ENCODE measurements at places on chromosomes 4 and X.

- DNase-seq = no peak
These were observed 15.1 kb downstream of the LNX1 start for GRCh38 chr4:53576071-53576617.

DNA sequence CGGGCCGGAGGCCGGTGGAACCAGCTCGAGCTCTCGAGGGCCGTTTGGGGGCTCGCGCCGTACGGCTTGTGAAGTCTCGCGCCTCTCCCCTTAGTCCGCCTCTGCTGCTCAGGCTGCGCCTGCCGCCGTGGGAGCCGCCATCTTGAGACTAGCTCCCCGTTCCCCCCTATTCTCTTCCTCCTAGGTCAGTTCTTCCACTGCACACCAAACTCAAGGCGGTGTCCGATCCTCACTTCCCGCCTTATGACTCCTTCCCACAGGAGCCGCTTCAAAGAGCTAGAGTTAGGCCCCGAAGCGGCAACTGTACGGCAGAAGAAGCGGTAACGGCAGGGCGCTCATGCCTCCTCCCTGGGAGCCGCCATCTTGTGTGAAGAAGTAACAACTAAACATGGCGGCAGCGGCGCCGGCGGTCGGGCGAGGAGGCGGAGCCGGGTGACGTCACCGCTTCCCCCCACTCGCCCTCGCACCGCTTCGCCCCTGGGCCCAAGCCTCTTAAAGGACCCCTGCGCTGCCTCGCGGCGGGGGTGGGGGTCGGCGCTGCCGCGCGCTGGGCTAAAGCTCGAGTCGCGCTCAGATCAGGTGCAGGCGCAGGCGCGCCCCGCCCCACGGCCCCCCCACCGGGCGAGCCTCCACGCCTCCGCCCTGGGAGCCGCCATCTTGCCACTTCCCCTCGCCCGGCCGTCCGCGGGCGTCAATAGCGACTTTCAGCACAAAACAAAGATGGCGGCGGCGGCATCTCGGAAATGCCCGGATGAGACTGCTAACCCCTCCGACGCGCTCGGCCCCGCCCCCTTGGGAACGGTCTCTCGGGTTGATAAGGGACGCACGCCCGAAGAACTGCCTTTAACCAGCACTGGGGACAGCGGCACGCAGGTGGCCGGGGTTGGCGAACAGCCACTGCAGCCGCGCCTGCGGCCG is at the start of gene HCFC1:
TSS of gene HCFC1 (minus strand) at position 369 of the 918 bp plus-strand sequence. CDS start 978 bp downstream, outside the sequence.
- DNase-seq = peak; percentile 86

DNA sequence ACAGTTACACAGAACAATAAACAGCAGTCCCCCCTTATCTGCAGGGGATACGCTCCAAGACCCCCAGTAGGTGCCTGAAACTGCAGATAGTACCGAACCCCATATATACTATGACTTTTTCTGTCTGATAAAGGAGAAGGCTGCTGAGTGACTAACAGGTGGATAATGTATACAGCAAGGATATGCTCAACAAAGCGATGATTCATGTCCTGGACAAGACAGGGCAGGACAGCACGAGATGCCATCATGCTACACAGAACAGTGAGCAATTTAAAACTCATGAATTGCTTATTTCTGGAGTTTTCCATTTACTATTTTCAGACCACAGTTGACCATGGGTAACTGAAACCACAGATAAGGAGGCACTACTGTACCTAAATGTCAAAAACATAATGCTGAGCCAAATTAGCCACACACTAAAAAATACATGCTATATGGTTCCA is 76.1 kb downstream of the MANBA start:
- DNase-seq = no peak

DNA sequence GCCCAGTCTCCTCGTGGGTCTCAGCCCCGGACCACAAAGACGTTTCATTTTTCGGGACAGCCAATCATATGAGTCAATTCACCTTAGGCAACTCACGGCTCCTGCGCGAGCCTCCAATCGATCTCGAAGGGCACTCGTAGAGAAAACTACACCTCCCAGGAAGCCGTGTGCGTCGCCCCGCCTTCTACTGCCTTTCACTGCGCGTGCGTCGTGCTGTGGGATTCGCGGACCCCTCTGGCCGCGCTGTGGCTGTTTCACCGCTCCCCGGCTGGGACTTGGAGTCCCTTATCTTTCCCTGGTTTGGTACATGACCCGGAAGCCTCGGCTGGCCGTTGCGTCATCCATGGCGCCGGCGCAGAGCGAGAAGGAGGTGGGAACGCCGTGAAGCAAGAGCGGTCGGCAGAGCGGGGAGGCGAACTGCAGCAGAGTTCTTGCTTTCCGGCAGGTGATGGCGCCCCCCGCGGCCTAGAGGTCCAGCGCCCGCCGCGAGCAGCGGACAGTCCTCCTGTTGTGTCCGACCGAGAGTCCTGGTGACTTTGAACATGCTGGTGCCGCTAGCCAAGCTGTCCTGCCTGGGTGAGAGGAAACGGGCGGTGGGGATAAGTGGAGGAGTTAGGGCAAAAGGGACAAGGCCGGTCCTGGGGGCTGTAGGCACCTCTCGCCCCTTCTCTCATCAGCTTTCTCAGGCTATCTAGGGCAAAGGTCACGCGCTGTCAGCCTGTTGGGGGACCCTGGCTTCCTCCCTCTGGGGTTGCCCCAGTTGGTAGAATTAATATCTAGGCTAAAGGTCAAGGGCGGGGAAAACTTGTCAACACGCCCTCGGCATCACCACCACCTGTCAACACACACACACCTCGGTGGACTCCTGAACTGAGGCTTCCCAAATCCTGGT is at the start of gene ETFDH:
TSS of gene ETFDH (plus strand) at position 382 of the 892 bp plus-strand sequence. CDS start at position 543, 161 bp downstream.
- DNase-seq = peak; percentile 96

DNA sequence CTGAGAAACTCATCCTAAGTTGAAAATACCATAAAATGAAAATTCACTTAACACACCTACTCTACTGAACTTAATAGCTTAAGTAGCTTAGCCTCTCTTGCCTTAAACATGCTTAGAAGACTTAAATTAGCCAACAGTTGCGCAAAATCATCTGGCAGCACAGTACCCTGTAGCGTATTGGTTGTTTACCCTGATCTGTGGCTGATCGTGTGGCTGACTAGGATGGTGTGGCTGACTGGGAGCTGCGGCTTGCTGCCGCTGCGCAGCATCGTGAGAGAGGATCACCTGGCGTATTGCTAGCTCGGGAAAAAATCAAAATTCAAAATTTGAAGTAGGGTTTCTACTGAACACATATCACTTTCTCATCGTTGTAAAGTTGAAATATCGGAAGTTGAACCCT is 6.3 kb downstream of the RUFY3 start:
- DNase-seq = no peak

- DNase-seq = no peak
These were observed 87.2 kb downstream of the FRYL start for GRCh38 chr4:48692897-48693296.

DNA sequence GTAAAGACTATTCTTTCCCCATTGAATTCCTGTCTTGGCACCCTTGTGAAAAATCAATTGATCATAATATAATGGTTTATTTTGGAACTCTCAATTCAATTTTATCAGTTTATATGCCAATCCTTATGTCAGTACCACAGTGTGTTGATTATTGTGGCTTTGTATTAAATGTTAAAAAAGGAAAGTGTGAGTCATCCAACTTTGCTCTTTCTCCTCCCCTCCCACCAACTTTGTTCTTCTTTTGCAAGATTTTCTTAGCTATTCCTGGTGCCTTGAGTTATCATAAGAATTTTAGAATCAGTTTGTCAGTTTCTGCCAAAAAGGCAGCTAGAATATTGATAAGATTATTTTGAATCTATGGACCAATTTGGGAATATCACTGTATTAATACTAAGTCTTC is 11.2 kb upstream of the RNF175 start:
- no peak for DNase-seq

- no peak for DNase-seq
These were observed 82.8 kb downstream of the NAT8L start for GRCh38 chr4:2141762-2142451.

- no peak for DNase-seq
These were observed 34.5 kb downstream of the PIGG start for GRCh38 chr4:533318-534100.

- no peak for DNase-seq
These were observed 195.3 kb upstream of the LNX1 start for GRCh38 chr4:53786632-53787031.

GRCh38 chr4:184039963-184040383 is 134.9 kb downstream of the STOX2 start:
- peak; percentile 26 for DNase-seq

GRCh38 chr4:8370106-8370787 is 70.3 kb downstream of the ACOX3 start:
- DNase-seq = no peak

DNA sequence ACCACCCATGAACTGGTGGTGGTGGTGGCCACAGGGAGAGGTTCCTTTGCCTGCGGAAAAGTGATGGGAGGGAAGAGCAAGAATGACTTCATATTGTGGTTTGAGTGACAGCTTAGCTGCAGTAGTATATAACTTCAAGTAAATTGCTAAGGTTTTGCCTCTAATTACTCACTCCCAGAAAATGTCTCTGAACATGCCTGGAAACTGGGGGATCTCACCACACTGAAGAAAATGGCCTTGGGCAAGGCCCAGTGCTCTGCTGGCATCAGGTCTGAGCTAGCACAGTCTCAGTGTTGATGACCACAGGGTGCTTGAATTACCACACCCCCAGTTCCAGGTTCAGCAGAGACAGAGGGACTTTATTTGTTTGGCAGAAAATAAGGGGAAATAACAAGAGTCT is 2085.4 kb downstream of the ARAP2 start:
- DNase-seq = no peak

- no peak for DNase-seq
These were observed 8.0 kb upstream of the GUCY1A1 start for GRCh38 chr4:155658681-155659064.

GRCh38 chr4:158796370-158797140 is 27.7 kb downstream of the FNIP2 start:
- no peak for DNase-seq

DNA sequence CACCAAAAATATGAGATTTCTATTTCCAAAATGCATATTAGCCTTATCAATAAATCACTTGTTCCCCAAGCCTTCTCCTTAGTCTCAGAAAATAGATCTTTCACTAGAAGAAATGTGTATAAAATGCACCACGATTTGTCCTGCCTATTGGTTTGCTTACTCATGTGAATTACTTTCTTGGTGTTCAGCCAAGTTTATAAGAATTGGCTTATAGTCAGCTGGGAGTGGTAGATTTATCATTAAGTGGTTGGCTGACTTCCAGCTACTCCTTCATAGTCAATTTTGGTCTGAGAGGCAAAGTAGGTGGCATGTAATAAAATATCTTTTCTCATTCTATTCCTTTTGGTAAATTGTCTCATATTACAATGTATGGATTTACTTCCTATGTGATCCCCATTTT is 1.3 kb downstream of the SULT1E1 start:
- DNase-seq = no peak

- no peak for DNase-seq
These were observed 272.1 kb downstream of the RAPGEF2 start for GRCh38 chr4:159374749-159375530.

GRCh38 chr4:122674371-122674770 is 53.5 kb upstream of the IL21 start:
- no peak for DNase-seq

GRCh38 chrX:109841869-109842579 is 109.0 kb upstream of the ACSL4 start:
- DNase-seq = no peak

DNA sequence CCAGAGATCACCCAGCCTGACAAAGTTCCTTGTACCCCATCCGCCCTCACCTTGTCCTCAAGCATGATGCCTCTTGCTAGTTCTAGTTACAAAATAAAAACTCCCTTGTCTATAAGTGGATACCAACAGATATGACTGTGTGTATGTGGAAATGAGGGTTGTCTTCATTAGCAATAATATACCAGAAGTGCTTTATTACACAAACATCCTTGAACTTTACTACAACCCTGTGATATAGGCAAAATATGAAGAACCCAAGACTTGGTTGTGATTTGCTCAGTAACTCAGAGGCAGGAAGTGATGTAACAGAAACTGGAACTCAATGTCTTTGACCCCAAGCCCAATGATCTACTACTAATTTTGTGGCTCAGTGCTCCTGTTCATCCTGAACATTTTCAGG is 97.6 kb downstream of the AKAP4 start:
- DNase-seq = no peak

GRCh38 chrX:118521435-118521834 is 25.8 kb downstream of the DOCK11 start:
- DNase-seq = no peak

- no peak for DNase-seq
These were observed 64.5 kb downstream of the GPRIN3 start for GRCh38 chr4:89242864-89243732.

DNA sequence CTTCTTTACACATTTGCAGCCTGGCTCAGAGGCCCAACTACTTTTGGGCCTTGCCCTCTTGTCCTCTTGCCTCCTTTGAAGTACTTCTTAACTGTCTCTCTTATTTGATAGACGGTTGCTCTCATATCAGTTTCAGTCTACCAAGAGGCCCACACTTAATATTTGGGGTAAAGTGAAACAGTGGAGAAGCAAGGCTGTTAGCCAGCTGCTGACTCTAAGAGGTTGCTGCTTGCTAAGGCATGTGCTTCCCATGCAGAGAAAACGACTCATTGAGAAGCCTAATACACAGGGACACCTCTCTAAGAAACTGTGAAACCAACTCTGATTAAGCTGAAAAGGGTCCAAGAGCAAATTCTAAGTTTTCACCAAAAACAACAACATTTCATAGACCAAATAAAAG is 94.6 kb downstream of the PPP3CA start:
- DNase-seq = no peak

DNA sequence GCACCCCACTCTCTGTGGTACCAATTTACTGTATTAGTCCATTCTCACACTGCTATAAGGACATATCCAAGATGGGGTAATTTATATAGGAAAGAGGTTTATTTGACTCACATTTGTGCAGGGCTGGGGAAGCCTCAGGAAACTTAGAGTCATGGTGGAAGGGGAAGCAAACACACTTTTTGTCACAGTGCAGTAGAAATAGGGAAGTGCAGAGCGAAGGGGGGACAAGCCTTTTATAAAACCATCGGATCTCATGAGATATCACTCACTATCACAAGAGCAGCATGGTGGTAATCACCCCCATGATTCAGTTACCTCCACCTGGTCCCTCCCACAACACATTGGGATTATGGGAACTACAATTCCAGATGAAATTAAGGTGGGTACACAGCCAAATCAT is 766.9 kb upstream of the PCDH10 start:
- no peak for DNase-seq

DNA sequence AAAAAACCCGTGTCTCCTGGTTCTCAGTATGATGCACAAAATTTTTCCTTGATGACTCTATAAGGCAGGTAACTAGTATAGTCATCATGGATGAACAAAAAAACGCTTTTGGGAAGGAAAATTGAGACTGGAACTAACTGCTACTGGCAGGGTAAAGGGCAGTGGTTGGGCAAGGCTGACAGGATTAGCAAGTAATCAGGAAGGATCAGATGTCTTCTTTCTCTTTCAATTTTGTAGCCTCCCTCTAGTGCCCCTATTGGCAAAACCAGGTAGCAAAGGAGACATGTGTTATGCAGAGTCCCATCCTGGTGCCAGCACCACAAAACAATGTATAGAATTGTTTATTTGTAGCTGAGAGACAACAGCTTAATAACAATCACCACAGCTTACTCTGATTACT is 12.8 kb upstream of the SLITRK4 start:
- no peak for DNase-seq
